ENCODE measurements at places on chromosomes 1 and 21.
A peak's percentile ranks its signal among the peaks of the same experiment; 100 is the strongest.

- no peak for DNase-seq
Observed at GRCh38 chr21:45404730-45405270, at the start of gene COL18A1. TSS of gene COL18A1 (plus strand) at chr21:45405165. CDS start at chr21:45405231, 66 bp downstream.

DNA sequence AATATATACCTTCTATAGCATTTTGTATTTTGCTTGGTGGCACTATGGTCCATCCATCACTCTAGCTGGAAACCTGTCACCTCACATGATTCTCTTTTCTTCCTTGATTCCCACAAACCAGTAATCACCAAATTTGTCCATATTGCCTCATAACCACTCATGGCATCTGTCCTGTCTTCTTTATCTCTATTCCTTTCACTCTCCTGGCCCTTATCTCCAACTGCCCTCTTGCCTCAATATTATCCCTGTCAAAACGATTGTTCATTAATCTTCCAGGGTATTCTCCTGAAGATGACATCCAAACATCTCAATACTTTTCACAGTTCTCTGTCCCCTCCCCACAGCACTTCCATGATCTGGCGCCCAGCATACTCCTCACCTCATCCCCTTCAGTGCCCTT is 46.1 kb downstream of the WDR64 start:
- no peak for DNase-seq

DNA sequence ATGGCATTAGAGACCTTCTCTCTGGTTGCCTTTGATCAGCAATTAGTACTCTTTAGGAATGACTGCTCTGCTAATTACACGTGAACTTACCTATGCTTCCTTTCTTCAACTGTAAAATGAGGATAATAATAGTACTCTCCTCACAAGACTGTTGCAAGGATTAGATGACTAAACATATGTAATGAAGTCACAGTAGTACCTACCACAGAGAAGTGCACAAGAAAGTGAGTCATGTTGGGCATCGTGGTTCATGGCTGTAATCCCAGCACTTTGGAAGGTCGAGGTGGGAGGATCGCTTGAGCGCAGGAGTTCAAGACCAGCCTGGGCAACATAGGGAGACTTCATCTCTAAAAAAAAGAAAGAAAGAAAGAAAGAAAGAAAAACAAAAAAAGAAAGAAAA is 68.1 kb upstream of the AK4 start:
- no peak for DNase-seq

DNA sequence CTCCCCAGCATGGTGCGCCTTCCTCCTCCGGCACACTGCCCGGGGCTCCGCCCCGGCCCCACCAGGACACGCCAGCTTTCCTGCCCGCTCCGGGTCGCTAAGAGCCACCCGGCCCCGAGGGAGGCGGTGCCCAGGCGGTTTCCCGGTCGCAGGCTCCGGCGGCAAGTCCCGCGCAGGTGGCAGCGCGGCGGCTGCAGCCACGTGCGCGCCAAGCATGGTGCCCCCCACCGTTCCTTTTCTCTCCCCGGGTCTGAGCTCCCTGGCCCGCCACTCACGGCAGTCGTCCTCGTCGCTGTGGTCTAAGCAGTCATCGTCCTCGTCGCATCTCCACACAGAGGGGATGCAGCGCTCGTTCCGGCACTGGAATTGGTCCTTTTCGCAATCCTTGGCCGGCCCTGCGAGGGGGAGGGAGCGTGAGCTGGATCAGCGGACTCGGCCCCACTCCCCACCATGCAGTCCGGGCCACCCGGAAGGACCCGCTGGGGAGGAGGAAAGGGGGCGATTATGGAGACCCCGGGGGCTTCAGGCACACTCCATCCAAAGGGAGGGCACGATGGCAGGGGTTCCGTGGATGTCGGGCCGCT is 1.2 kb downstream of the LRP8 start:
- DNase-seq = peak; percentile 43

DNA sequence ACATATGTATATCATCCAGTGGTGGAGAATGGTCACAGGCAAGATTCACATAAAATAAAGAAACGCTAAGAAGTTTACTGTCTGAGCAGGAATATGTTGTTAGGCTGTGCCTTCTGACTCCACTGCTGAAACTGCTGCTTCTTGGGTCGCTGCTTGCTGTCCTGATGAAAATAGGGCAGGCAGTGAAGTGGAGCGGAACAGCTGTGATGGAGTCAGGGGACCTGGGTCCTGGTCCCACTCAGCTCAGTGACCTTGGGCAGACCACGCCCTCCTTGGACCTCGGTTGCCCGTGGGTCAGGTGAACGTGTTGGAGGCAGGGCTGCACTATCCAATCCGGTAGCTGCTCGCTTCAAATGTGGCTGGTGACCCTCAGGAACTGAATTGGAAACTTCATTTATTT is 33.4 kb upstream of the IFFO2 start:
- no peak for DNase-seq

- no peak for DNase-seq
Observed at GRCh38 chr1:154807048-154807591, 63.0 kb downstream of the KCNN3 start.

DNA sequence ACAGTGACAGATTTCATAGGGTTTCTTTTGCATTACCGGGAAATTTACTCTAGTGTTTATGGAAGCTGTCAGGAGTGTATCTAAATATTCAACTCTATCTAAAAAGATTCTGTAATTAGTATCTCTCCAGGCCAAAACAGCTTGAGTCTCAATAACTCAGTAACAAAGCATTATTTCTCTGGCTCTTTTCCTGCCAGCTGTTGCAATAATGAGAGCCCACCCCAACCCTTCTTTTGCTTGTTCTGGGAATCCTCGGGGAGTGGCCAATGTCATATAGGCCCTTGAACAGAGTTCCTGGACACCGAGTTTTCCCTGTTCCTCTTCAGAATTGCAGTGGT is 120.1 kb upstream of the SGIP1 start:
- DNase-seq = no peak
